ENCODE measurements at places on chromosomes 2 and 18.

- no peak for DNase-seq
Observed at GRCh38 chr18:32422978-32423740, 47.5 kb downstream of the GAREM1 start.

GRCh38 chr2:85066874-85067351 lies 66.3 kb upstream of the TCF7L1 start:
- peak; percentile 90 for DNase-seq

DNA sequence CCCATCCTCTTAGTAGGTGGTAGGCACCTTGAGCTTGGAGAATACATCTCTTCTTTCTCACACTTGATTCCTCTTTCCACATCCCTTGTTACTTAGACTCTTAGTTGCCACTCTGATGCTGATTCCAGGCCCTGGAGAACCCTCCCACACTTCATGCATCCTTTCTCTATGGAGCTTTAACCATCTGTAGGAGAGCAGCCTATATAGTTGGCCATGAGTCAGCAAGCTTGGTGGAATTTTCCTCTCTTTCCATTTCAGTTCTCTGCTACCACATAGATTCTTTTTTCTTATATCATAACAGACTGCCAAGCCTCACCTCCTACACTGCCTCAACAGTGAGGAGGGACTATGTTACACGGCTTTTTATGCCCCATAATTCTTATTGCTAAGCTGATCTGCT lies 851.6 kb upstream of the CDH2 start:
- DNase-seq = no peak

- no peak for DNase-seq
Observed at GRCh38 chr2:221289389-221289788, 282.7 kb downstream of the EPHA4 start.

GRCh38 chr2:240933966-240934700 lies 28.0 kb downstream of the CROCC2 start:
- DNase-seq = peak; percentile 18

- no peak for DNase-seq
Observed at GRCh38 chr2:101540518-101540917, 65.6 kb upstream of the RFX8 start.

GRCh38 chr18:2654169-2654927 lies 1.2 kb upstream of the SMCHD1 start:
- DNase-seq = no peak

DNA sequence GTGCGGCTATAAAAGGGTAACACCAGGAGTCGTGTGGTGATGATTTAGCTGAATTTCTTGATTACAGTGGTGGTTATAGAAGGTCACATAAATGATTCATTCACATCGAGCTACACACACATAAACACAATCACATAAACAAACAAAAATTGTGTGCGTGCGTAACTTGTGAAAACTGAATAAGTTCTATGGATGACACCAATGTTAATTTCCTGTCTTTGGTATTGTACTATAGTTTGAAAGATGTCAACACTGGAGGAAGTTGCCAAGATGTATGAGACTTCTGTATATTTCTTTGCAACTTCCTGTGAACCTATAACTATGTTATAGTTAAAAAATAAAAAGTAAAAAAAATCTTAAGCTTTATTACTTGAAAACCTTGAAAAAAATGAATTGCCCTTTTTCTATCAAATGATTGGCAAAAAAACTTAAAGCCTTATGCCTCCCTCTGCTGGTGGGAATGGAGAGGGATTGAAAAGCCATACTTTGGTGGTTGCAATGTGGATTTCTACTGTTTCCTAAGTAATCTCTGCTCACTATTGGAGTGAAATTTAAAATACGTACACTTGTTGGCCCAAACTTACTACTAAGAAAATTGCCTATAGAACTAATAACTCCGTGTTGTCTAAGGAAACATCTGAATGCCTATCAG lies 227.7 kb downstream of the RPIA start:
- DNase-seq = no peak

DNA sequence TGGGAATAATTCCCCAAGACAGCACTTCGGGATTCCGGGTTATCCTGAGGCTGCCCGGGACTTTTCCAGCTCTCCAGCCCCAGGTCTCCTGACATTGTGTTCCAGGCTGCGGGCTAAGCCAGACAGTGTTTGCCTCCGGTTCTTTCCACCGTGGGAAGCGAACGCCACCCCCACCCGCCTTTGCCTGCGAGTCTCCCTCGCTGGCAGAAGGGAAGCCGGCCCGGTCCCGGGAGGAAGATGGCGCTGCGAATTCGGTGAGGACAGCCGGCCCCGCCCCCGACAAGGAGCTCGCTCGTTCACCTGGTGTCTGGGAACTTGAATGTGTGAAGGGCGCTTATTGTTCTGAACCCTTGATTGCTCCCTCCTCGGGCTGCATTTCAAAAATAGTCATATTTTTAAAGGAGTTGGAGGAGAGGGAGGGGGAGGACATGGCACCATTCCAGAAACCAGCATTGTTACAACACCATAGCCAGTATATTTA lies 2.9 kb downstream of the LRATD1 start:
- peak; percentile 75 for DNase-seq

GRCh38 chr2:232795920-232796319 lies 19.6 kb upstream of the KCNJ13 start:
- DNase-seq = no peak

DNA sequence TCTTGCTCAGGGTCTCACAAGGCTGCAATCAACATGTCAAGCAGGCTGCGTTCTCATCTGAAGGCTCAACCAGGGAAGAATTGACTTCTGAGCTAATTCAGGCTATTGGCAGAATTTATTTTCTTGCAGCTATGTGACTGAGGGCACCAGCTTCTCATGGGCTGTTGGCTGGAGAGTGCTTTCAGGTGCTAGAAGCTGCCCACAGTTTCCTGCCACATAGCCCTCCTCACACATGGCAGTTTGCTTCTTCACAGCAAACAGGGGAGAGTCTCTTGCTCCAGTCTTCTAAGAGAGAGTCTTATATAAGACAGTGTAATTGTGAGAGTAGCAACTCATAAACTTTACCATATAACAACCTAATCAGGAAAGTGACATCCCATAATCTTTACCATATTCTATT lies 37.5 kb upstream of the INO80C start:
- no peak for DNase-seq

DNA sequence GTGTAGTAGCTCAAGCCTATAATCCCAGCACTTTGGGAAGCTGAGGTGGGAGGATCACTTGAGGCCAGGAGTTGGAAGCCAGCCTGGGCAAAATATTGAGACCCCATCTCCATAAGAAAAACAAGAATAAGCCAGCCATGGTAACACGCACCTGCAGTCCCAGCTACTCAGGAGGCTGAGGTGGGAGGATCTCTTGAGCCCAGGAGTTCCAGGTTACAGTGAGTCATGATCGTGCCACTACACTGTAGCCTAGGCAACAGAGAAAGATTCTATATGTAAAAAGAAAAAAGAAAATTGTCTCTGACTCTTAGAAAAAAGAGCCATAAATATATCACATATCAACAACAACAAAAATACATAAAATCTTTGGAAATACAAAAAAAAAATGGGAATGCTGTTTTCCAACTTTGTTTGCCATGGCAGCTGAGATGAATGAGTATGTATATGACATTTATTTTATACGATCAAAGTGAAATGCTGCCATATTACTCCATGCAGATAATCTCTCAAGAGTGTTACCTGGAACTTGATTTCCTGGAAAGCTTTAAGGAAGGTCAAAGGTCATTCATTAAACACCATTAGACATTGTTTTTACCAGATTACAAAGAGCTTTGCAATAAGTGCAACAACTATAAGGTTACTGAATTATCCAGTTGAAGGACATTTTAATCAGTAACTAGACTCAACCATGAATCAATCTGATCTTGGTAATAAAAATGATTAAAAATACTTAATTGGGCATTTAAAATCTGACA lies 19.7 kb upstream of the DAPL1 start:
- DNase-seq = no peak

- no peak for DNase-seq
Observed at GRCh38 chr2:8433390-8433789, 248.5 kb upstream of the ID2 start.

- DNase-seq = no peak
Observed at GRCh38 chr2:182319556-182320505, 107.0 kb downstream of the PDE1A start.

GRCh38 chr2:235314371-235314930 lies 179.4 kb upstream of the AGAP1 start:
- DNase-seq = no peak

GRCh38 chr2:55140316-55141219 lies 90.3 kb upstream of the RTN4 start:
- DNase-seq = no peak

- no peak for DNase-seq
Observed at GRCh38 chr2:117983040-117983439, 30.8 kb downstream of the CCDC93 start.

- DNase-seq = no peak
Observed at GRCh38 chr18:63162271-63163014, 157.1 kb downstream of the BCL2 start.

GRCh38 chr18:22831441-22831904 lies 101.7 kb upstream of the RBBP8 start:
- DNase-seq = no peak

- no peak for DNase-seq
Observed at GRCh38 chr2:21642647-21643046, 518.9 kb downstream of the TDRD15 start.

DNA sequence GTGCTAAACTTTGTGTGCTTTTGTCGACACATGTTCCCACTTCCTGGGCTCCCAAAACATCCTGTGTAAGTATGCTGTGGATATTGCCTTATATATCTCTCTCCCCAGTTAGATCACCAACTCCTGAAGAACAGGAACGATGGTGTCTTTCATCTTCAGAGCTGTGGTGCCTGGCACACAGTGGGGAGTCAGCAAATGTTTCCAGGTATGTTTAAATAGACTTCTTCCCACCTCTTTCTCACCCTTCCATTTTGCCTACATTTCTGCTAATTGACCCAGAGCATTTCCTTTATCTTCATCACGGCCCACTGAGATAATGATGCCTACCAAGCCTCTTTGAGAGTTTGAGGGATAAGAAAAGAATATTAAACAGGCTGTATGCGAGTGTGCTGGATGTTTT lies 60.7 kb downstream of the RND3 start:
- DNase-seq = no peak

GRCh38 chr2:105235388-105236059 lies 6.0 kb upstream of the GPR45 start:
- peak; percentile 82 for DNase-seq

DNA sequence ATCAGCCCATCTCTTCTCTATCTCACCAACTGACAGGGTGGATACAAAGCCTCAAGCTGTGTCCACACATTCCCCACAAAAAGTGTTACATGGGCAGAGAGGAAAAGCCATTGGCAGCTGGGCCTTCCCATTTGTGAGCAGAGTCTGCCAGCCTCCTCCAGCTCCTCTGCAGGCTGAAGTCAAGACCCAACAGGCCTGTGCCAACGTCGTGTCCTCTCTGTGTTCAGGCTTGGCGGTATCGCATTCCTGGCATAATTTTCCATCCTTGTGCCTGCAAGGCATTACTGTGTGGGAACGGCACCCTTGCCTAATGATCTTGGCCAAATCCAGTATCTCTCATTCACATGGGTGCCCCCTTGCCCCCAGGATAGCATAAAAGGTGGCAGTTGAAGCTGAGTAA lies 41.5 kb upstream of the APCDD1 start:
- DNase-seq = no peak

DNA sequence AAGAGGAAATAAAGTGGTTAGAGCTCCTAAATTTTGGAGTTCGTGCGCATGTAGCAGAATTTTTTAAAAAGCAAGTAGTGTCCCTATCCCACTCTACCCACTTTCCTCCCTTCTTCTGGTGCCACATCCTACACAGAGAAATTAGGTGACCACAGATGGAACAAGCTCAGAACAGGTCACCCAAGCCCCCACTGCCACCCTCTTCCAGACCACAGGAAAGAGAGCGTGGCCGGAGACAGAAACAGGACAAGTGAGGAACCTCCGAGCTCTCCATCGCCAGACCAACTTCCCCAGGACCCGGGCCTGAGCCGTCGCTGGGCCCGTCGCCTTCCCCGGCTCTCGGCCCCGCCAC lies 433 bp downstream of the NPC1 start:
- no peak for DNase-seq

DNA sequence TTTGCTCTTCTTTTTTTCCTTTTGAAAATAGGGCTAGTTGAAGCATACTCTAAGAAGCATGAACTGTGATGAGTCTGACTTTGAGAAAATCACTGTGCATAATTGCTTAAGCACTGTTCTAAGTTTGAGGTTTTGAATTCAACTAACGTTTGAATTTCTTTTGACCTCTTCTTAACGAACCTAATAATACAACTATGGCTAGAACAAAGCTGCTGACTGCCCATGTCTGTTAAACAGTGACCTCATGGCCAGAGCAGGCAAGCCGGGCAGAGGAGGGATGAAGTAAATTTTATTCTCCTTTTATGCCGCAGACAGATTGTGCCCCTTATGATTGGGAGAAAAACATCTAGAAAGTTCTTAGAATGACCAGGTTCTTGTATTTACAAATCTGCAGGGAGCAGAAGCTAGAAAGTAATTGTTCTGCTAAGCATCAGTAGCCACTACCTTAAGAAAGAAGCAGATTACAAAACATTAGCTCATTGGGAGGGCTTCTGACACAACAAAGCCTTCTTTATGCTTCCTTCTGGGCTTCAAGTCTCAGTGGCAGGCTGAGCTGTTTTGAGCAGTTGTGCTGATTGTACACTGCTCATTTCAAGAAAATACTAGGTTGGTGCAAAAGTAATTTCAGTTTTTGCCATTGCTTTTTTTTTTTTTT lies 97.8 kb upstream of the RASGRP3 start:
- DNase-seq = no peak
